Gastrocnemius medialis (tissue), 4 donors: ENCODE measurements at places on chromosomes 6 and 20. TPM values are rescaled to one million over a fixed set of nuclear protein-coding genes. Genes with fewer than 3 reads are reported as not detected.

DNA sequence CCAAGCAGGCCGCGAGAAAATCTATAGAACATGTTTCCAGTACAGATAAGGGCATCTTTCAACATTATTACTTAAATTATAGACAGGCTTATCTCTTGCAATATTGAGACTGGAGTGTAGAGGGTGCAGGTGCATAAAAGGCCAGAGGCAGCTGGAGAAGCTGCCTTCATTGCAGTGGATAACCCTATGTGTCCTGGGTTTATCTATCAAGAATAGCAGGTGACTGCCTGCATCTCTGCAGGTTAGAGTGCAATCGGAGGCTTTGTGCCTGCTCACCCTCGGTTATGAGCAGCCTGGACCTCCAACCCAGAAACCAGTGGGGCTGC, 28.7 kb upstream of the ECI2 start:
- DNase-seq, result no peak
- H3K27me3 ChIP-seq, result no peaks in the 10 kb centered on the region
- H3K36me3 ChIP-seq, result no peaks in the 10 kb centered on the region

DNA sequence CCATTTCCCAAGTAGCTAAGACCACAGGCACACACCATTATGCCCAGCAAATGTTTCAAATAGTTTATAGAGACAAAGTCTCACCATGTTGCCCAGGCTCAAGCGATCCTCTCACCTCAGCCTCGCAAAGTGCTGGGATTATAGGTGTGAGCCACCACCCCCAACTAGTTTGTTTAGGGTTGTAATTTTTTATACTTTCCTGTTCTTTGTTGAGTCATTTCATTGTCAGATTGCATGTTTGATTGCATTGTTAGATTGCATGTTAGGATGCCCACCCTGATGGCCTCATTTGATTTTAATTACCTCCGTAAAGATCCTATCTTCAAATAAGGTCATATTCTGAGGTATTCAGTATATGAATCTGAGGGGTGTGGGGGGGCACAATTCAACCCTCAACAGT, 73.3 kb upstream of the SASH1 start:
- no peak for DNase-seq
- no peaks in the 10 kb centered on the region for H3K4me1 ChIP-seq
- H3K27me3 ChIP-seq, result no peaks in the 10 kb centered on the region
- no peak overlapping the region for H3K27ac ChIP-seq
- no peaks in the 10 kb centered on the region for H3K36me3 ChIP-seq
- H3K4me3 ChIP-seq, result no peak overlapping the region

CRISP2 gene
- total RNA-seq, result not detected

SLC16A10 gene
- 167 TPM for total RNA-seq

GRCh38 chr6:149862922-149863697, 1.0 kb downstream of the LRP11 start:
- peaks cover 26% of the 10 kb centered on the region for H3K4me1 ChIP-seq
- peak overlapping the region; percentile 87 for H3K27ac ChIP-seq
- peak overlapping the region; percentile 61 for H3K4me3 ChIP-seq
- DNase-seq, result peak; percentile 82

GRCh38 chr6:47362857-47363461, 53.3 kb upstream of the TNFRSF21 start:
- no peak overlapping the region for H3K4me3 ChIP-seq
- no peaks in the 10 kb centered on the region for H3K4me1 ChIP-seq
- H3K36me3 ChIP-seq, result no peaks in the 10 kb centered on the region
- DNase-seq, result no peak
- no peaks in the 10 kb centered on the region for H3K27me3 ChIP-seq

LY6G6C gene
- total RNA-seq, result not detected

DNA sequence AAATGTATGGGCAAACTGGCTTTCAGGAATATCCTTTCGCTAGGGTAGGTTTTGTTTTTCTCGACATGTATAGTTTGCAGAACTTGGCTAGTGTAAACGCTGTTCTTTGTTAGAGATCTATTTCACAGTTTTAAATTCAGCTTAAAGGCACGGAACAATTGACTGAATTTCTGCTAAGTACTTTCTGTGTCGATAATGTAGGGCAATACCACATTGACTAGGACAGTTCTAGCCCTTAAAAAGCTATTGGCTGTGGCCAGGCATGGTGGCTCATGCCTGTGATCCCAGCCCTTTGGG, 92.8 kb downstream of the CEP57L1 start:
- H3K36me3 ChIP-seq, result no peaks in the 10 kb centered on the region
- H3K4me3 ChIP-seq, result no peak overlapping the region
- DNase-seq, result no peak
- peak overlapping the region; percentile 10 for H3K27ac ChIP-seq
- H3K27me3 ChIP-seq, result no peaks in the 10 kb centered on the region

POM121L2 gene
- not detected for total RNA-seq

DNA sequence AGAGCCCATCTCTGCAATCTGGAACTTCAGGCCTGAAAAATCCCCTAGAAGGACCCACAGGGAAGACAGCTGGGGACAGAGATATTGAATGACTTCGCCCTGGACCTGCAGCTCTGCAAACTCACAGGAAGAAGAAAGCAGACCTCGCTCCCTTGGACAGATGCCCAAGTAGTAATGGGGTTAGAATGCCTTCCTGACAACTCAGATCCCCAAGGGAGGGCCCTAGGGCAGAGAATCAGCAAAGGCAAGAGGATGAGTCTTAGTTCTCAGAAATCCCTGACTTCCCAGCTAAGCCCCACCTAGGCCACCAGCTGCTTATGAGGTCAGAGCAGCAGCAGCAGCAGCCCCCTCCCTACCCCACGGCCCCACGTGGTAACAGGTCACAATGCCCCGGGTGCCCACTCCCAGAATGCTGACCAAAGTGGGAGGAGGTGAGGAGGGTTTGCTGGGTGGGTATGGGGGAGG, at the start of gene C20orf141:
TSS of gene C20orf141 (plus strand) at position 401 of the 465 bp plus-strand sequence. CDS start 198 bp downstream, outside the sequence.
- DNase-seq, result peak; percentile 19
- no peak within 1 kb of the TSS for H3K4me3 ChIP-seq
- H3K36me3 ChIP-seq, result no peaks in the 10 kb centered on the region
- peaks cover 20% of the 10 kb centered on the region for H3K27me3 ChIP-seq
- H3K27ac ChIP-seq, result no peak within 1 kb of the TSS
- no peaks in the 10 kb centered on the region for H3K4me1 ChIP-seq

PRL gene
- total RNA-seq, result not detected

DNA sequence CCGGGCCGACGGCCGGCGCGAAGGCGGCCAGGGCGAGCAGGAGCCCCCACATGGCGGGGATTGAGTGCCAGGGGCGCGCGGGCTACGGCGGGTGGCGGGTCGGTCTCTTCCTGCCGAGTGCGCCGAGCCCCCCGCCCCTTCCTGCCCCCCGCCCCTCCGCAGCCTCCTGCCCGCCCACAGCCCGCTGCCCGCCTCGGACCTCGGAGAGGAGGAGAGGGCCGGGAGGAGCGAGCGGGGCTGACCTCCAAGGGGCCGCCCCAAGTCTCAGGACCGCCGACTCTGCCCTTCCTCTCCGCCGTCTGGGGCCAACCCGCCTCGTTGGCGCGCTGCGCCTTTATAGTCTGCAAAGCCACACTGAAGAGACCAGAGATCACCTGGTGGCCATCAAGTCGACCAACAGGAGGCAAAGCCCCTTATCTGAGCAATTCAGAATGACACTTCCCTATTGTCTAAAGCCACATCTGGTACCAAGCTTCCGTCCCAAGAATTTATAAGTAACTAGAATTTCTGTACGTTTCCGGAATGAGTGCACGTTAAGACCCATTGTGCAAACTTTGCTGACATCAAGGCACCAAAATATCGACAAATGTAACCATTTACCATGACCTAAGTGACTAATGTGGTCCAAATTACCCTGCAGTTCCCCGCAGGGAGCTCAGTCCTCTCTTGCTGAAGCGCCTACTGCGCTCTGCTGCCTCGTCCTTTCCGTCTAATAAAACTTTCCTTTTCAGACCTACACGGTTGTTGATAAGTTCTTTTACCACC, at the start of gene CPXM1:
TSS of gene CPXM1 (minus strand) at position 107 of the 765 bp plus-strand sequence. CDS start at position 52, 55 bp downstream.
- no peak within 1 kb of the TSS for H3K4me3 ChIP-seq
- no peaks in the 10 kb centered on the region for H3K36me3 ChIP-seq
- H3K27ac ChIP-seq, result no peak within 1 kb of the TSS
- peaks cover 6% of the 10 kb centered on the region for H3K4me1 ChIP-seq

- H3K27me3 ChIP-seq, result no peaks in the 10 kb centered on the region
- no peak overlapping the region for H3K27ac ChIP-seq
Observed at GRCh38 chr6:69883551-69883950, 17.2 kb downstream of the COL19A1 start.

GRCh38 chr6:126372626-126373025, 32.7 kb downstream of the CENPW start:
- H3K36me3 ChIP-seq, result no peaks in the 10 kb centered on the region
- no peak overlapping the region for H3K4me3 ChIP-seq
- DNase-seq, result no peak
- no peaks in the 10 kb centered on the region for H3K4me1 ChIP-seq

- no peak overlapping the region for H3K4me3 ChIP-seq
- peaks cover 11% of the 10 kb centered on the region for H3K4me1 ChIP-seq
- H3K36me3 ChIP-seq, result no peaks in the 10 kb centered on the region
- H3K27ac ChIP-seq, result no peak overlapping the region
Observed at GRCh38 chr20:11453430-11453829, 464.3 kb upstream of the BTBD3 start.

DNA sequence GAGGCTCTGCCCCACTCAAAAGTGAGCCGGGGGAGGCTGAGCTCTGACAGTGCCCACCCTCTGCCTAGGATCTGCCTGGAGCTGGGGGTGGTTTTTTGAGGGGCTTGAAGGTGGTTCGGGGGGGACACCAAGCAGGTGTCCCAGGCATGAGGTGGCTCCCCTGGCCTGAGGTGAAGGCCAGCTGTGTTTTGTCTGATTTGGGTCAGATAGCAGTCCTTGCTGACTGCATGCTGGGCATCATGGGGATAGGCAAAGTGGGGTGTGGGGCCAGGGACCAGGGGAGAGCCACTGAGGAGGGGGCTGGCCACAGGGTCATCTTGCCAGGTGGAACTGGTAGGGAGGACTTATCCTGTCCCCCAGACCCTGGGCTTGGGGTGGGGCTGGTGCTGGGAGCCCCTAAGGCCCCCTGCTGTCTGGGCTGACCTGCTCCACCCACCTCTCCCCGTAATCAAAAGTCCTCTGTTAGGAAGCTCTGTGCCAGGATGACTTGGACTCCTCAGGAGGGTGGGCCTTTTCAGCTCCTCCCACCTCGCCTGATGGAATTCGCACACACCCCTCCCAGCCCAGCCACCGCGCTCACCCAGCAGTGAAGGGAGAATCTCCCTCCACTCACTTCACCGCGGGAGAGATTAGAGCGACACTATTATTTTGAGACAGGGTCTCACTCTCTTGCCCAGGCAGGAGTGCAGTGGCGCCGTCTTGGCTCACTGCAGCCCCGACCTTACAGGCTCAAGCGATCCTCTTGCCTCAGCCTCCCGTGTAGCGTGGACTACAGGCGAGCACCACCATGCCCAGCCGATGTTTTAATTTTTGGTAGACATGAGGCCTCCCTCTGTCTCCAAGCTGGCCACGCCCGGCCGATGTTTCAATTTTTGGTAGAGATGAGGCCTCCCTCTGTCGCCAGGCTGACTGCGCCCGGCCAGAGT, 1.5 kb upstream of the COL9A3 start:
- peaks cover 14% of the 10 kb centered on the region for H3K4me1 ChIP-seq
- H3K4me3 ChIP-seq, result no peak overlapping the region
- no peaks in the 10 kb centered on the region for H3K36me3 ChIP-seq
- H3K27ac ChIP-seq, result no peak overlapping the region

DNA sequence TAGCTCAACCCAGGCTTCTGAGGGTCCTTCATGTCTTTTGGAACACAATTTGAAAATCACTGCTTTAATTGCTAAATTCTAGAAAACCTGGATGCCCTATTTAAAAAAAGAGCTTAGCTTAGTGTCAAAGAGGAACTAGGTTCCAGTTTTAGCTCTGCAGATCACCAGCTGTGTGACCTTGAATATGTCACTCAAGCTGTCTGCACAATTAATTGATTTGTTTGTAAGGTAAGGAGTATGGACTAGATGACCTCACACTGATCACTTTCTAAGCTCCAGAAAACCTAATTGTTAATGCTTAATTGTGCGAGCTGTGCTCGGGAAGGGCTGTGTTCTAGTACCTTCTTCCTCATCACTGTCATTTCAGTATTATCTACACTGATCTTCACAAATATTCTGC, 26.2 kb downstream of the UTRN start:
- no peak overlapping the region for H3K27ac ChIP-seq
- no peak for DNase-seq
- H3K4me1 ChIP-seq, result peaks cover 42% of the 10 kb centered on the region
- no peaks in the 10 kb centered on the region for H3K36me3 ChIP-seq
- no peaks in the 10 kb centered on the region for H3K27me3 ChIP-seq
- H3K4me3 ChIP-seq, result no peak overlapping the region

DNA sequence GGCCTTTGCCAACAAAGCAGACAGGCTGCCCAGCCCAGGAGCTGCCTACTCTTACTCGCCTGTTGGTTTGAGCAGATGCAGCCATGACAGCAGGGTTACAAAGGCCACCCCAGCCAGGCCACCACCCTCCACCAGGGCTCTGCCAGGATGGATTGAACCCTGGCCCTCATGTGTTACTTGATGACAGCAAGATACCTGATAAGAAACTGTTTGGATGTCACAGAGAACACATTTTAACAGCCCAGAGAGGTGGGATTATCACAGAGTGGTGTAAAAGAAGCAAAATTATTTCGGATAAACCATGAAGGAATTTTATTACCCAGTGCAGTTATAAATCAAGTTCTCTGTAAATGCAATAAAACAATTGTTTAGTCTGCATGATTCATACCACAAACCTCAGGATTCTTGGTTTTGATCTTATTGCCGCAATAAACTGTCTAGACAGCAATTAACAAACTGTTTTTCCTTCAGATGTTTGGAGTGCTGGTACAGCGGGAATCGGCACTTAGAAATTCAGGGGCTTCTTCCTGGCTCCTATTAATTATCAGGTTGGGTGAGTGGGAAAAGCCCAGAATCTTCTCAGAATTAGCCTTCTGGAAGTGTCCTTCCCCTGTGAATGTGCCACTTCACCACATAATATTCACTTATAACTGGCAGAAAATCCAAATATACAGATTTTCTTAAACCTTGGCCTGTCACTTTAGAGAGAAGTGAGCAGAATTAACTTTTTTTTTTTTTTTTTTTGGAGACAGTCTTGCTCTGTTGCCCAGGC, 58.0 kb upstream of the SALL4 start:
- no peak for DNase-seq
- peaks cover 3% of the 10 kb centered on the region for H3K27me3 ChIP-seq
- no peaks in the 10 kb centered on the region for H3K4me1 ChIP-seq
- H3K36me3 ChIP-seq, result no peaks in the 10 kb centered on the region
- no peak overlapping the region for H3K27ac ChIP-seq
- no peak overlapping the region for H3K4me3 ChIP-seq

GRCh38 chr20:10591946-10592521, 81.8 kb downstream of the JAG1 start:
- H3K36me3 ChIP-seq, result no peaks in the 10 kb centered on the region
- no peak overlapping the region for H3K4me3 ChIP-seq
- peak overlapping the region; percentile 54 for H3K27ac ChIP-seq
- no peaks in the 10 kb centered on the region for H3K4me1 ChIP-seq
- no peak for DNase-seq
